T-cell (primary cell): ENCODE measurements at places on chromosomes 7 and 10. TPM values are rescaled to one million over a fixed set of nuclear protein-coding genes. Genes with fewer than 3 reads are reported as not detected.

The ENTPD1 gene
- total RNA-seq, result 4.6 TPM

The HSPB1 gene
- total RNA-seq, result 38.1 TPM

The CYP26C1 gene
- 0.40 TPM for total RNA-seq

The FAM25A gene
- not detected for total RNA-seq

The NT5C2 gene
- 53.5 TPM for total RNA-seq

The CRYGN gene
- not detected for total RNA-seq

The AS3MT gene
- total RNA-seq, result 0.50 TPM

The NOS3 gene
- 4.8 TPM for total RNA-seq

The PTPN20 gene
- 0.66 TPM for total RNA-seq

The OSBPL3 gene
- total RNA-seq, result 59.3 TPM

The SEMA3D gene
- total RNA-seq, result not detected

The NXPH1 gene
- total RNA-seq, result not detected

The CH25H gene
- total RNA-seq, result not detected

GRCh38 chr7:30829471-30829870 is 58.3 kb downstream of the MINDY4 start:
- DNase-seq, result no peak

DNA sequence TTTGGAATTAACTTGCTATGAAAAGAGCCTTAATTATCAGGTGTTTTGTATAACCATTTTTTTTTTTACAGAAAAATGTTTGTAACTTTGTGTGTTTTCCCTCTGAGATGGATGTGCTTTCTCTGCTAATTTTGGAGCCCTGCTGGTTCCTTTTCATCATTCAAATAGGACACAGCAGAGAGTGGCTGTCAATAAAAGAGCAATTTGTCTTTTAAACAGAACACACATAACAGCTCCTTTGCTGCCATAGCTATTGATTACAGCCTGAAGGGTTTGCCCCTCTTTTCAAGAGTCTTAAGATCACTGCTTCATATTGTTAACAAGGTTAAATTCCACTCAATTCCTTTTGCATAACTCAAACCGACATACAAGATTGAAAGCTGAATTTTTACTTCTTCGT is 187.2 kb upstream of the MBL2 start:
- no peak for DNase-seq

- DNase-seq, result no peak
These were observed 21.1 kb downstream of the ZNF775 start for GRCh38 chr7:150400008-150400787.

GRCh38 chr7:132532281-132532680 is 44.0 kb downstream of the PLXNA4 start:
- DNase-seq, result no peak

DNA sequence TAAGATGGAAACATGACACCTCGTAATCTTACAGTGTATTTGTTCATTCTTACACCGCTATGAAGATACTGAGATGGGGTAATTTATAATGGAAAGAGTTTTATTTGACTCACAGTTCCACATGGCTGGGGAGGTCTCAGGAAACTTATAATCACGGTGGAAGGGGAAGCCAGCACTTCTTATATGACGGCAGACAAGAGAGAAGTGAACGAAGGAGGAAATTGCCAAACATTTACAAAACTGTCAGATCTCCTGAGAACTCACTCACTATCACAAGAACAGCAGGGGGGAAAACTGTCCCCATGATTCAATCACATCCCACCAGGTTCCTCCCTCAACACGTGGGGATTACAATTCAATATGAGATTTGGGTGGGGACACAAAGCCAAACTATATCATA is 282.3 kb downstream of the HGF start:
- no peak for DNase-seq

DNA sequence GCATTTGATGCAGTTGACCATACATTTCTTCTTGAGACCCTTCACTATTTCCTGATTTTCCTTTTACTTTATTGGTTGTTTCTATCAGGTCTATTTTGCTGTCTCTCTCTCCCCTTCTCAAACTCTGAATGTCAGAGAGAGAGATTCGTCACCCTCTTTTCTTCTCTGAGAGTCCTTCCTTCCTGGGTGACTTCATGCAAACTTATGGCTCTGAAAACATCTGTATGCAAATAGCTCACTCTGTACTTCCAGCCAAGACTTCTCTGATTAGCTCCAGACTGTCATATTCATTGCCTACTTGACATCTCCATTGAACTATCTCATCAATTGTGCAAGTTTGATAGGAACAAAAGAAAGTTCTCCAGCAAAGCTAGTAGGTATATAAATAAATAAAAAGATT is 191.7 kb upstream of the KLF6 start:
- DNase-seq, result no peak

GRCh38 chr10:122361046-122361445 is 13.5 kb upstream of the PLEKHA1 start:
- no peak for DNase-seq

- DNase-seq, result no peak
These were observed 372.1 kb downstream of the DNAJB6 start for GRCh38 chr7:157708919-157709295.

GRCh38 chr7:33882950-33883670 is 22.2 kb upstream of the BMPER start:
- no peak for DNase-seq

GRCh38 chr7:150755473-150756099 is 18.4 kb downstream of the GIMAP5 start:
- DNase-seq, result peak; percentile 72

GRCh38 chr7:47480576-47481538 is 101.1 kb downstream of the TNS3 start:
- DNase-seq, result no peak

DNA sequence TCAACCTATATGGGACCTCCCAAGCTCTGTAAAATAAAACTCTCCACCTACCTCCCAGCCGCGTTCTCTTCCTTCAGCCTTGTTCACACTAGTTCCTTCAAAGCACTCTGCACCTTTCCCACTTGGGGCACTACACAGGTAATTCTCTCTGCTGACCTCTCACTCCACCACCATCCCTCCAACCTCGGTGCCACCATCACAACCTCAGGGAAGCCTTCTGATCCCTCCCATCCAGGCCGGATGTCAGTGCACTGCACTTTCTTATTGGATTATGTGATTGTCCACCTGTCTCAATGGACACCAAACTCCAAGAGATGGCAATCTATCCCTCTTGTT is 7.0 kb downstream of the LARP4B start:
- DNase-seq, result no peak

DNA sequence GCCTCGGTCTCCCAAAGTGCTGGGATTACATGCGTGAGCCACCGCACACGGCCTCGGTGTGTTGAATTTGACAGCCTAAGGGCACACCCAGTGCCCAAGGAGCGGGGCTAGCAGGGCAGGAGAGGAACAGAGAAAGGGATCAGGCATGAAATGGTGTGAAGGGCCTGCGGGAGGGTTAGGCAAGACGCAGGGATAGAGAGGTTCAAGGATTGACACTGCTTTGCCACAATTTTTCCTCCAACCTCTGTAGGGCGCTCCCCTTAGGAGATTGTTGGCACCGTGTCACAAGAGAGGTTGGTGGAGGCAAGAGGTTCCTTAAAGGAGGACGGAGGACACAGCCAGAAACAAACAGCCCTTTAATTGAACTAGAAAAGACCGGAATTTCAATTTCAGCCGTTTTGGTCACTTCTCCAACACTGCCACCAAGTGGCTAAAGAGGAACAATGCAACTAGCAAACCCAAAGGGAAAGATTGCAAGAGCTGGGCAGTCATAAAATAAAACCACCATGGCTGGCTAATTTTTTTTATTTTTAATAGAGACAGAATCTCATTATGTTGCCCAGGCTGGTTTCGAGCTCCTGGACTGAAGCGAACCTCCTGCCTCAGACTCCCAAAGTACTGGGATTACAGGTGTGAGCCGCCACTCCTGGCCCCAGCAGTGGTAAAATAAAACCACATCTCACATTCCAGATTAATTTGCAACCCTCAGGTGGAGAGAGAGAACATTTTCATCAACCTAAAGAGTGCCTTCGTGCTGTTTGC is 6.9 kb upstream of the CREB3L2 start:
- no peak for DNase-seq

DNA sequence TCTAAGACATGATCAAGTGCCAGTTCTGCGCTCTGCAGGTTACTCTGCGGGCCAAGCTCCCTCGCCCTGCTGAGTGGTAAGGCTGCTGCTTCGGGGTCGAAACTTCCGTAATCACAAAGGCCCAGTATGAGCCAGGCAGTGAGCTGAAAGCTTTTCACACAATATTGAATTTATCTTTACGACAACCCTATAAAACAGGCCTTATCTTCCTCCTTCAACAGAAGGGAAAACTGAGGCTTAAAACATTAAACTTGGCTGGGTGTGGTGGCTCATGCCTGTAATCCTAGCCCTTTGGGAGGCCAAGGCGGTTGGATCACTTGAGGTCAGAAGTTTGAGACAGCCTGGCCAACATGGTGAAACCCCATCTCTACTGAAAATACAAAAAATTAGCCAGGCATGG is 83.3 kb downstream of the FAM107B start:
- DNase-seq, result no peak

DNA sequence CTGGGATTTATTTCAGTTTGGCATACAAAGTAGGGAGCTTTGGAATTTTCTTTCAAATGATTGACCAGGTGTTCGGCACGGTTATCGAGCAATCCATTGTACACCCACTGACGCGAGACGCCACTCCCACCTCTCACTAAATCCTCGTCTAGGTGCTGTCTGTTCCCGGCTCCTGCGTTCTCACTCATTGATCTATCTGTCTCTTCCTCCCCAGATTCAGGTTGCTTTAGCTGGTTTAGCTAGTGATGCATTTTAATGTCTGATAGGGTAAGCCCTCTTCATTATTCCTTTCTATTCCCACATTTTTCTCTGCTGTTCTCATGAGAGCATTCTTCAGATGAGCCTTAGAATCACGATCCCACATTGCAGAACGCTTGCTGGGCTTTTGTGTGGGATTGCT is 91.7 kb downstream of the ELFN1 start:
- DNase-seq, result no peak

DNA sequence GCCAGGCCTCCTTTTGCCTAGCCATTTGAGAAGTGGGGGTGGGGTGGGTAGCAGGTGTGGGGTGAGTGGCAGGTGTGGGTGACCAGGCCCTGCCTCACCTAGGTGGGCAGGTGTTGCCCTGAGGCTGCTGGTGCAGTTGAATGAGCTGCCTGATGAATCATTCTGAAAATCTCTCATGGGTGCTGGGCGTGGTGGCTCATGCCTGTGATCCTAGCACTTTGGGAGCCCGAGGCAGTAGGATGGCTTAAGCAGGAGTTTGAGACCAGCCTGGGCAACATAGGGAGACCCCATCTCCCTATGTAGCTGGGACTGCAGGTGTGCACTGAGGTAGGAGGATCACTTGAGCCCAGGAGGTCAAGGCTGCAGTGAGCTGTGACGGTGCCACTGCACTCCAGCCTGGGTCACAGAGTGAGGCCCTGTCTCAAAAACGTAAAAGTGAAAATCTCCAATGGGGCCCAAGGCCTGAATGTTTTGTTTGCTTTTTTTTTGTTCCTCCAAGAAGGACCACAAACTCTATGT is 17.7 kb downstream of the TSPAN14 start:
- no peak for DNase-seq

DNA sequence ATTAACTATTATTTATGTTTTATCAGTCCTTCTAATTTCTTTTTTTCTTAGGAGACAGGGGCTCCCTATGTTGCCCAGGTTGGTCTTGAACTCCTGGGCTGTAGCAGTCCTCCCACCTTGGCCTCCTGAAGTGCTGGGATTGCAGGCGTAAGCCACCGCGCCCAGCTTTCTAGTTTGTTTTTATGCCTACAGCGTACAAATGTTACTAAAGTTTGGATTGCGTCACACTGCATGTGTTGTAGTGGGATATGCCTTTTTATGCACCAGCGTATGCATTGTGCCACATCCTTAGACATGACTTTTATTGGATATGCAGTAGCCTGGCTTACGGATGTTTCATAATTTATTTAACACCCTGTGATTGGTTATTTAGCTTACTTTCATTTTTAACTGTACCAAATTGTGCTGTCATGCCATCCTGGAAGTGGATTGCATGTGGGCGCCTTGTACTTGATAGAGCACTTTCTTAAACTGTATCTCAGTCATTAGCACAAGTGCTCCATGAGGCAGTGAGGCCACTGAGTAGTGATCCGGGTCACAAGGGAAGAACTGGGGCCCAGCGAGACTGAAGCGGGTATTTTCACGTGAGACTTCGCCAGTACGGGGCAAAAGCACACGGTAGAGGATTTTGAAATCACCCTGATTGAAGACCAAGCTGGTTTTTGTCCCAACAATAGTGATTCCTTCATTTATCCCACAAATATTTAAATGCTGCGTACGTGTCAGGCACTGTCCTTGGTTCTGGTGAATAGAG is 165.0 kb downstream of the MGMT start:
- DNase-seq, result no peak

DNA sequence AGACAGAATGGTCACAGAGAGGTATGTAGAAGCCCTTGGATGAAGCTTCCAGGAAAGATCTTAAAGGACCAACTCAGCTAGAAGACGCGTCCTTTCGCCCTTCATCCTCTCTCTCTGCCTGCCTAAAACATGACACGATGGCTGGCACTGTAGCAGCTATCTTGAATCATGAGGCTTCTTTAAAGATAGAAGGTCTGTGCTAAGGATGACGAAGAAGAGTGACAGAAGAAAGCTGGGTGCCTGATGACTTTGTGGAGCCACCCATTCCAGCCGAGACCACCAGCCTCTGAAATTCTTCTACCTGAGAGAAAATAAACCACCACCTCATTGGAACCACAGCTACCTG is 25.5 kb downstream of the WDR86 start:
- no peak for DNase-seq

DNA sequence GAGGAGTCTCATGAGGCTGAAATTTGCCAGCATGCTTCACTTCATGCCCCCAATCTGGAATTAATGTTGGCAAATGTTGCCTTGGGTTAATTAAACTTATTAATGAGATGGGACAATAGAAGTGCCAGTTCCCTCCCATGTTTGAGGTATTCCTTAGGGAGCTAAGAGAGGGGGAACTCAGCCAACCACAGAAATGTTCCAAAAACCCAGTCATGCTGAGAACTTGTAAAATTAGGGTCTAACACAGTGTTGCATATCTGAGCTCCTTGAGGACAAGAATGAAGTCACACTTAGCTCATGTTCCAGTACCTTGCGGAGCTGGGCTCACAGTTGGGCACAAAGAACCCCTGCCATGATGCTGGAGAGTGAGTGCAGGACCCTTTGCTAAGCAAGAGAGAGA is 89.4 kb downstream of the OAT start:
- DNase-seq, result no peak
